Fibroblast of lung (primary cell): ENCODE measurements at places on chromosomes 2 and 18.

DNA sequence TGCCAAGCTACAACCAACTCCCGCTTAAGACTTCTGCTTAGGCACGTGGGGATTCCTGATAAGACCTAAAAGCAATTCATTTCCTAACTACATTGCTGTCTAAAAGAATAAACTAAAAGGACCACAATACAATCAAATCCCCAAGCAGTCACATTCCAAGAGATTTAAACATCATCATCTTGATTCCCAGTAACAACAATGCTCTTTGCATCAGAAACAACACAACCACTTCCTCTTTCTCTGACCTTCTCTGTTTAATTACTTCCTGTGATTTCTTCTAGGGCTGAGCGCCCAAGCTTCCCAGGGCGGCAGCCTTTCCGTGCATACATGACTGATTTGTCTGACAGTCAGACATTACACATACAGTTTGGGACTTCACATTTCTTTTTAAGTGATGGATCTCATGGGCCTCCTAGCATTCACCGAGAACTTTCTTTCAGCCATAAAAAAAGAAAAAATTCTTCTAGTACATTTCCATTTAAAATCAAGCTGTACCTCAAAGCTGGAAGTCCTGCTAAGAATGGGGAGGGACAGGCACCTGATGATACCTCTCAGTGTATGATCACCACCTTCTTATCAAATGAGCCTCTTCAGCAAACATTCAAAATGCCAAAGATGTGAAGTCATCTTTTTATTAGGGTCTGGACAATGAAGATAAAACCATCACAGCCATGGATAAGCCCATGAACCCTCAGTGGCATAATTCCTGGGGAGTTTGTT lies 11.5 kb downstream of the SPRED2 start:
- H3K27ac ChIP-seq, result no peak overlapping the region
- peaks cover 9% of the 10 kb centered on the region for H3K4me1 ChIP-seq
- DNase-seq, result peak; percentile 50
- no peaks in the 10 kb centered on the region for H3K27me3 ChIP-seq
- no peak overlapping the region for H3K4me3 ChIP-seq

- H3K27me3 ChIP-seq, result no peaks in the 10 kb centered on the region
- H3K4me1 ChIP-seq, result no peaks in the 10 kb centered on the region
- DNase-seq, result no peak
- no peak overlapping the region for H3K27ac ChIP-seq
Measured at GRCh38 chr2:180325416-180326120, 318.5 kb upstream of the CWC22 start.

GRCh38 chr2:83386549-83386948 lies 1072.5 kb downstream of the SUCLG1 start:
- DNase-seq, result no peak
- no peak overlapping the region for H3K4me3 ChIP-seq
- no peaks in the 10 kb centered on the region for H3K36me3 ChIP-seq
- no peak overlapping the region for H3K27ac ChIP-seq

DNA sequence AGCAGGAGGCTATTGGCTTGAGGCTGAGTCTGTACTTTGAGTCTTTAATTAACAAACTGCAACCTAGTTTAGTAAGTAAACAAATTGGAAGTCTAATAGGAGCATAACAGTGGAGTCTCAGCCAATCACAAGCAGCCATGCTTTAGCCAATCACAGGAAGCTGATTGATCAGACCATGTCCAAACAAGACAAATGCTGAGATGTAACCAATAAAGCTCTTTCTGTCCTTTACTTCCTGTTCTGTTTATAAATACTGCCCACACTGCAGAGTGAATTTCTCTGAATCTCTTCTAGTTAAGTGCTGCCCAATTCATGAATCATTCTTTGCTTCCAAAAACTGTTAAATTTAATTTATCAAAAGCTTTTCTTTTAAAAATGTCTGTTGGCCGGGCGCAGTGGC lies 146.6 kb upstream of the DLX2 start:
- peaks cover 37% of the 10 kb centered on the region for H3K4me1 ChIP-seq
- H3K36me3 ChIP-seq, result no peaks in the 10 kb centered on the region
- no peak overlapping the region for H3K27ac ChIP-seq
- H3K27me3 ChIP-seq, result no peaks in the 10 kb centered on the region

- H3K27me3 ChIP-seq, result no peaks in the 10 kb centered on the region
- H3K36me3 ChIP-seq, result no peaks in the 10 kb centered on the region
- no peak for DNase-seq
- no peak overlapping the region for H3K27ac ChIP-seq
Measured at GRCh38 chr2:119475857-119476244, 44.2 kb downstream of the TMEM37 start.
